ENCODE measurements at places on chromosomes 5 and 9. TPM values are rescaled to one million over a fixed set of nuclear protein-coding genes. Genes with fewer than 3 reads are reported as not detected.

Gene OGN
- not detected for total RNA-seq

Gene AGXT2
- not detected for total RNA-seq

Gene ENTR1
- total RNA-seq = 54.5 TPM

Gene PARP8
- 25.9 TPM for total RNA-seq

Gene PNPLA7
- total RNA-seq = not detected

Gene MEIKIN
- total RNA-seq = not detected

Gene C5orf63
- total RNA-seq = 5.6 TPM

Gene CCDC192
- not detected for total RNA-seq

Gene SPINK4
- total RNA-seq = not detected

Gene C9orf43
- total RNA-seq = 0.45 TPM

Gene ASPN
- not detected for total RNA-seq

Gene CER1
- not detected for total RNA-seq

Gene EIF4E1B
- total RNA-seq = not detected

Gene TXNDC8
- total RNA-seq = not detected

Gene UNC5A
- total RNA-seq = 0.69 TPM

Measured in renal cortical epithelial cell (primary cell).